Skeletal muscle tissue (tissue), 5 donors: ENCODE measurements at places on chromosomes 2 and 18. TPM values are rescaled to one million over a fixed set of nuclear protein-coding genes. Genes with fewer than 3 reads are reported as not detected.

Gene AMER3
- not detected for total RNA-seq

Gene ASB18
- 3.1 TPM for total RNA-seq

Gene UPP2
- total RNA-seq: not detected

Gene C2orf80
- not detected for total RNA-seq

Gene LOXHD1
- total RNA-seq: 1.6 TPM

Gene CCDC102B
- 21.9 TPM for total RNA-seq

Gene EVX2
- under 0.01 TPM for total RNA-seq

Gene PPP1CB
- 156 TPM for total RNA-seq

Gene CFAP65
- not detected for total RNA-seq

Gene VWA3B
- total RNA-seq: not detected

Gene IL36RN
- not detected for total RNA-seq

Gene CAPN13
- total RNA-seq: not detected

Gene POLR1B
- total RNA-seq: 20.9 TPM
